ENCODE measurements at places on chromosomes 2 and 18.

- no peak for DNase-seq
These were observed 443.1 kb downstream of the THSD7B start for GRCh38 chr2:137208431-137208891.

DNA sequence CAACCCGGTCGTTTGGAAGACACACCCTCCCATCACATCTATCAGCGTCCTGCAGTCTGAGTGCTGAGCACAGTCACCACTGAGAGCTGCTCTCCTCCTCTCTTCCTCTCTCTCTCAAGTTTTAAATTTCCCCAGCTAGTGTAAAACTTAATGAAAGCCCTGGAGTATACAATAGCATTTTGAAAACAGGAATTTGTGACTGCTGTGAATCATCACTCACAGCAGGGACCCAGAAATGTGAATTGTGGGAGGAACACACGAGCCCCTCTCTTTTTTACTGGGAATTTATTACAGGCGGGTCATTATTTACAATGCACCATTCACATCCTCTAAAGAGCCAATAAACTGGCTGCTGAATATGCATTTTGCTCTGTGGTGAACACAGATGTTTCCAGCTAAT is 185.0 kb upstream of the SMIM21 start:
- no peak for DNase-seq

- no peak for DNase-seq
These were observed 129.9 kb downstream of the PRPF40A start for GRCh38 chr2:152587187-152587947.

- DNase-seq, result no peak
These were observed 12.1 kb downstream of the CD226 start for GRCh38 chr18:69935319-69936190.

DNA sequence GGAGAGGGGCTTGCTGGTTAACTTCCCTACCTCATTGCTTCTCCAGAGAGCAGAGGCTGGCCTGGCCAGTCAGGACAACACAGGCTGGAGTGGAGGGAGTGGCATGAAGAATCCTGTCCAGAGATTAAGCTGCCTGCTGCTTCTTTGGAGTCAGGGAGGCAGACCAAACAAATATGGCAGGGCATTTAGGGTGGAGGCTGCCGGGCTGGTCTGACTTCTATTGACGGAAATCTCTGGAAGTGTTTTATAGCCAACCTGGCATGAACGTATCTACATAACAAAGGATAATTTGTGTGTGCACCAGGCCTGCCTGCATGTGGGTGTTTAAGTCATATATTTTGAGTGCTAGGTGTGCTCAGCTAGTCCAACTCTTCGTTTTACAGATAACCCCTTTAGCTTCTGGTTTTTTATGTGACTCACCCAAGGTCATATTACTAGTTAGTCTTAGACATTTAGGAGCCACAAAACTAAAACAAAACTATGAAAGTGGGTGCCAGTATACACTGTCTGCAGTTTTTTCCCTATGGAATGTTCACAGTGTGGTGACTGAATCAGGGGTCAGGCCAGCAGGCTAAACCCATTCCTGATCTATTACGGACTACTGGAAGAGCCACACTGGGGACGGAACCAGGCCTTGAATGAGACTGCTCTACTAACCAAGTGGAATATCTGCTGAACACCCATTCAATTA is 5.5 kb downstream of the NPC1 start:
- no peak for DNase-seq

DNA sequence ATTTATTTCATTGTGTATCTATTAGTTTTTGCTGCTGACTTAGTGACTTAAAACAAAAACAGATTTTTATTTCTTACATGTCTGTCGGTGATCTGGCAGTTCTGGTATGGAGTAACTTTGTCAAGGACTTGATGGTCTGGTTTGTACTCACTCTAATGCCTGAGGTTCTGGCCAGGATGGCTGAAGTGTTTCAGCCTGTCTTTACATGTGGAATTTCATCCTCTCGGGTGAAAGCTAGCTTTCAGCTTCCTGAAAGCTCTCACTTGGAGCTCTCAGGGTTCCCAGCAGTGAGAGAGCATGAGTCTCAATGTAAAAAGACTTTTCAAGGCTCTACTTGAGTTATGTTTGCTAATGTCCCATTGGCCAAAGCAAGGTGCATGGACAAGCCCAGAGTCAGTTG is 216.4 kb downstream of the NR4A2 start:
- no peak for DNase-seq

All from D721Med (cell line).